NCI-H187 (cell line): ENCODE measurements at places on chromosomes 16 and 17.

- peak; percentile 90 for DNase-seq
These were observed 5.0 kb upstream of the DNASE1L2 start for GRCh38 chr16:2231016-2231931.

- no peak for DNase-seq
These were observed 1024.5 kb upstream of the RBFOX1 start for GRCh38 chr16:6308176-6308575.

DNA sequence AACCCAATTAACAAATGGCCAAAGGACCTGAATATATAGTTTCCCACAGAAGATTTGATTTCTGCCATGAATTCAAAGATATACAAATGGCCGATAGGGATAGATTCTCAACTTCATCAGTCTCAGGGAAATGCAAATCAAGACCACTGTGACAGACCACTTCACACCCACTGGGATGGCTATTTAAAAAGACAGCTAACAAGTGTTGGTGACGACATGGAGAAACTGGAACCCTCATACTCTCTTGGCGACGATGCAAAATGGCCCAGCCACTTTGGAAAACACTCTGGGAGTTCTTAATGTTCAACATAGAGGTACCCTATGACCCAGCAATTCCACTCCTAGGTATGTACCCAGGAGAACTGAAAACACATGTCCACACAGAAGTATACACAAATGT is 17.4 kb upstream of the KREMEN2 start:
- no peak for DNase-seq

- no peak for DNase-seq
These were observed 38.0 kb downstream of the SF3B3 start for GRCh38 chr16:70561623-70562022.

GRCh38 chr16:48113471-48113870 is 42.3 kb downstream of the ABCC12 start:
- DNase-seq: no peak

DNA sequence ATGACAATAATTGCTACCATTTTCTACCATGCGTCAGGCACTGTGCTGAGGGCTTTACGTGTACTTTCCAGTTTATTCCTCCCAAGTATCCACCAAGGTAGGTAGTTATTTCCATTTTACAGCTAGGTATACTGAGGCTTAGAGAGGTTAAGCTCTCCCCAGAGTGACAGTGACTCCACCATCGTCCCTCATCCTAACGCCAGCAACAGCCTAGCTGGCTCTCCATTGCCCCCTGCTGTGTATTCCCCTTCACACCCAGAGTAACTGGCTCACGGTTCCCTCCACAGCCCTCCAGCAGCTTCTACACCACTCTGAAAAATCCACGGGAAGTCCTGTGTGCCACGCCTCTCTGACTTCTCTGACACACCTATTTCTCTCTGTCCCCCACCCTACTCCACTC is 7.1 kb upstream of the ASGR1 start:
- no peak for DNase-seq

- peak; percentile 24 for DNase-seq
These were observed 7.1 kb upstream of the LGALS3BP start for GRCh38 chr17:78986649-78987328.

DNA sequence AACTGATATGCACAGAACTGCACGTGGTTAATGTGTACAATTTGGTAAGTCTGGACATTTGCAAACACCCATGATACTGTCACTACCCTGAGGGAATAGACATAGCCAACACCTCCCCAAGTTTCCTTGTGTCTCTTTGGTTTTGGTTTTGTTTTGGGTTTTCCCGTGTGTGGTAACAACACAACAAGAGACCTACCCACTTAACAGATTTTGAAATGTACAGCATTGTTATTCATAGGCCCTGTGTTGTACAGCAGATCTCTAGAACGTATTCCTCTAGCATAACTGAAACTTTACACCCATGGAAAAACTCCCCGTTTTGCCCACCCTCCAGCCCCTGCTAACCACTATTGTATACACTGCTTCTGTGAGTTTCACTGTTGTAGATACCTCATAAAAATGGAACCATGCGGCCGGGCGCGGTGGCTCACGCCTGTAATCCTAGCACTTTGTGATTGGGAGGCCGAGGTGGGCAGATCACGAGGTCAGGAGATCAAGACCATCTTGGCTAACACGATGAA is 76.3 kb upstream of the TBC1D3K start:
- no peak for DNase-seq

GRCh38 chr17:10059684-10060211 is 138.7 kb downstream of the GAS7 start:
- no peak for DNase-seq
